ENCODE measurements at places on chromosomes 5 and 9.

DNA sequence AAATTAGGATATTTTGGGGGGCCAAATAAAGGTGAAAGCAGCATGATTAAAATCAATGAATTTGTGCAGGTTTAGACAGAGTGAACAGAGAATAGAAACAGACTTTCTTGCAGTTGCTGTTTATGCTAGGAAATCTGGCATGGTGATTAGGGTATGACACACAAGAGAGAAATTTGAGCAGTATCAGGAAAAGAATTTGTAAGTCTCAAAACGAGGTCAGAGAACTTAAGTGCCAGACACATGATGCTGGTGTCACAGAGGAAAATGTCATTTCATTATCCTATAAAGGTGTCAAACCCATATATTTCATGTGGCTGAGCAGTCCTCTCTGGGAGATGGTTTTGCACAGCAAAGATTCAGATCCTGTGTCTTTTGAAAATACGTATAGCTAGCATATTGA is 15.7 kb downstream of the LVRN start:
- no peak for DNase-seq

DNA sequence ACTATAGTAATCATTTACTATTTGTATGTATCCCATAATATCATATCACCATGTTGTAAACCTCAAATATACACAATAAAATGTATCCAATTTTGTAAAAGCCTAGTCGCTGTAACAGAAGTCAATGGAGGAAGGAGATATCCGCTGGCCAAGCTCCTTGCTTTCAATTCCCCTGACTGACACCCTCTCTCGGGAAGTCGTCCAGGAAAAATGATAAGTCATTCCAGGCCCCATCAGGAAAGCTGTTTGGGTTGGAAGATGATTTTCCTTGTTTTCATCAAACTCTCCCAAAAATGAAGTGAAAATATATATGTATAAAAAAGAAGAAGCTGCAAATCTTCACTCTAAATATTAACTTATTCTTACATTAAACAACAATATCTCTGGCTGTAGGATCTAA is 52.2 kb upstream of the GABRB2 start:
- no peak for DNase-seq

GRCh38 chr9:100933656-100934055 is 94.9 kb upstream of the PLPPR1 start:
- DNase-seq = no peak

- no peak for DNase-seq
Measured at GRCh38 chr5:171661143-171661542, 124.5 kb upstream of the SMIM23 start.

DNA sequence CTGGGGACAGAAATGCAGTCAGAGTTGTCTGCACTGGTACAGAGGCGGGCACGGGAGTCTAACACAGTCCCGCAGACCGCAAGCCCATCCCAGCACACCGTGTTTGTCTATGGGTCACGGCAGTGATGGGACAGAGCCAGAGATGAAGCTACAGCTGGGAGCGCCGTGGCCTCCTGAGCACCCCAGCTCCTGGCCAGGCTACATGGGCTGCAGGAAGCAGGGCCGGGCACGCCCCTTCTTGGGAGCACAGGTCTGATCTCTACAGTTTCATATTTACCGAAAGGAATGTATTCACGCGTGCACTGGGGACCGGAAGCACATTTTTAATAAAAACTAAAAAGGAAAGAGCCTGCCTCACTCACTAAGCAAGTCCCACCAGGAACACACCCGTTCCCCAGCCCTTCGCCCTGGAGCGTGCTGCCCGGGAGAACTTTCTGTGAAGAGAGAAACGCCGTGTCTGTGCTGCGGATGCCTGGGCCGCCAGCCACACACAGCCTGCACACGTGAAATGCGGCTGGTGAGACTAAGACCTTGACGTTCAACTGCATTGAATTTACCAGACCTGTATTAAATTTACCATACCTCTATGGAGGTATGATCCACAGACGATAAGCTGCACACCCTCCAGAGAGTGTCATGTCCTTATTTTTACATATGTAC is 81.1 kb downstream of the VAV2 start:
- DNase-seq = no peak

- no peak for DNase-seq
Measured at GRCh38 chr9:116383133-116383532, 229.5 kb downstream of the PAPPA start.

- no peak for DNase-seq
Measured at GRCh38 chr5:95600557-95600956, 19.3 kb upstream of the GPR150 start.

DNA sequence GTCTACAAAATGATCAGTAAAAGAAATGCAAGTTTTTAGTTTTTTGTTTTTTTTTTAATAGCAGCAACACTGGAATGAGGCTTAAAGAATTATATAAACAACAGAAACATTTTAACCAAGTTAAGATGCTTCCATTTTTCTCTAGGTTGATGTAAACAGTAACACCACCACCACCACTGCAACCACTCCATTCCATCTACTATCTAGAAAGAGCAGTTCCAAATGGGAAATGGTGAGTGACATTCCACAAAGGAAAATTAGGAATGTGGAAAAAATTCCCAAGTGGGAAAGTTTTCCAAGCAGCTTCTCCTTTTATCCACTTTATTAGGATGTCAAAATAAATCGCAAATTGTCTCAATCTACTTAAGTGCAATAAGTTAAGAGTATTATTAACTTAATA is 32.6 kb downstream of the SLC38A9 start:
- DNase-seq = no peak

GRCh38 chr5:62029303-62029702 is 276.7 kb upstream of the KIF2A start:
- DNase-seq = no peak

DNA sequence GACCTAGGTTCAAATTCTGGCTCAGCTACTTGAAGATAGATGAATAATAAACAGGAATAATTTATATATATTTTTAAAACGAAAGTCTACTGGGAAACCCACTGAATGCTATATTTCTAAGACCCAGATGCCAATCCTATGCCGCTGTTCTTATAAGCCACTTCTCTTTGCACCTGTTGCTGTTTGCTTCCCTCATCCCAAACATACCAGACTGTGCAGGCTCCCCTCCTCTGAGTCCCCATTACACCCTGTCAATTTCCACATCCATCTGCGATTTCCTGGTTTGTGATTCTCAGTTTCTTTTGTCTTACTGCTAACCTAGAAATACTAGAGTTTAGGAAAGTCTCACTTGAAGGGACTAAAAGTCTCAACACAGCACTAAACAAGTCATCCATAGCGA is 92.8 kb upstream of the CAST start:
- no peak for DNase-seq

GRCh38 chr9:18362166-18362565 is 111.8 kb upstream of the ADAMTSL1 start:
- DNase-seq = no peak
